DMS 273 treated with DMSO at 0.1 percent for 48 hours (cell line): ENCODE measurements at places on chromosomes 13 and 19.

GRCh38 chr13:87058786-87059329 lies 612.3 kb upstream of the SLITRK5 start:
- no peak for DNase-seq

DNA sequence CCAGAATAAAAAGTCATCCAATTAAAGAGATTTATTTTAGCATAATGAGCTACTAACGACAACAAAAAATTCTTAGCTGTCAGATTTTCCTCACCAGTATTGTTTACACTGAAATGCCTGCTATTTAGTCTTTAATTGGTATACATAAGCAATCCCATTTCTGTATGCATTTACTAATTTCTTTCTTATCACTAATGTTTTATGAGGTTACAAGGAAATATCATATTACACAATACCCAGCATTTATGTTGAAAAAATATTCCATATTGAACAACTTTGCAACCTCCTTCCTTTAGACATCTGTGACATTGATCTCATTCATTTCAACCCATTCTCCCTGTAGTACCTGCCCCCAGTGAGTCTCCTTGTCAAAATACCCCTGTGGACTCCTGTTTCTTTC lies 135.4 kb downstream of the SLITRK6 start:
- DNase-seq, result no peak

DNA sequence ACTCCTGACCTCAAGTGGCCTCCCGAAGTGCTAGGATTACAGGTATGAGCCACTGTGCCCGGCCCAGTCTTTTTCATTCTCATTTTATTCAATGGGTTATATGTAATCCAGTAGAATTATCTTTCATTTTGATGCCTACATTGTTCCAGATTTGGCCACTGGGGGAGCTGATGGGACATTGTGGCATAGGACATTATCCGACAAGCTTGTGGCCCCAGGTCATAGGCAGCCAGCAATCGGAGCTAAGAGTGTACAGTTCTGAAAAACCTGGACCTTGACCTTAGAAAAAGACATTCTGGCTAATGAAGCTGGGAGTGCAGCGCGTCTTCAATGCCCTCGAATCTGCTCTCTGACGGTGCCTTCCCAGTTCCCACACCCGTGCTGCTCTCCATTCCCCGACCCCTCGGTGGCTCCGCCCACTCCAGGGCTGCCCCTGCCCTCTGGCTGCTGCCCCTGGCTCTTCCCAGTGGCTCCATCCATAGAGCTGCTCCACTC lies 108.7 kb downstream of the TEX29 start:
- DNase-seq, result no peak

DNA sequence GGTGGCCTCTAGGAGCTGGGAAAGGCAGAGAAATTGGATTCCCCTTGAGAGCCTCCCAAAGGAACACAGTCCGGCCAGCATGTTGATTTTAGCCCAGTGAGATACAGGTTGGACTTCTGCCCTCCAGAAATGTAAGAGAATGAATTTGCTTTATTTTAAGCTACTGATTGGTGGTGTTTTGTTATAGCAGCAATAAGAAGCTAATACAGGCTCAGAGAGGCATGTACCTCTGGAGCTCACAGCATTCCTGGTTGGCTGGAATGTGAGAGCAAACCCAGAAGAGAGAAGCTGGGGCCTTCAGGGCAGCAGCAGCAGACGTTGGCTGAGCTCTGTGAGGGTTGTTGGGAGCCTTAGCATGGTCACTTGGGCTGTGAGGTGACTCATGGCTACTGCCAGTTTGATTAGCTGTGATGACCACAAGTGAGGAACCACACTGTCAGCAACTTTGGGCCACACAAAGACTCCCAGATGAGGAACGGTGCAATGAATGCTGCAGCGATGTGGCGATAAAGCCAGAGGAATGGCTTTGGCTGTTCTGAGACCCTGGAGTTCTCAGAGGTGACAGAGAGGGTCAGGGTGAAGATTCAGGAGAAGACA lies 80.1 kb downstream of the CYSLTR2 start:
- DNase-seq, result no peak

DNA sequence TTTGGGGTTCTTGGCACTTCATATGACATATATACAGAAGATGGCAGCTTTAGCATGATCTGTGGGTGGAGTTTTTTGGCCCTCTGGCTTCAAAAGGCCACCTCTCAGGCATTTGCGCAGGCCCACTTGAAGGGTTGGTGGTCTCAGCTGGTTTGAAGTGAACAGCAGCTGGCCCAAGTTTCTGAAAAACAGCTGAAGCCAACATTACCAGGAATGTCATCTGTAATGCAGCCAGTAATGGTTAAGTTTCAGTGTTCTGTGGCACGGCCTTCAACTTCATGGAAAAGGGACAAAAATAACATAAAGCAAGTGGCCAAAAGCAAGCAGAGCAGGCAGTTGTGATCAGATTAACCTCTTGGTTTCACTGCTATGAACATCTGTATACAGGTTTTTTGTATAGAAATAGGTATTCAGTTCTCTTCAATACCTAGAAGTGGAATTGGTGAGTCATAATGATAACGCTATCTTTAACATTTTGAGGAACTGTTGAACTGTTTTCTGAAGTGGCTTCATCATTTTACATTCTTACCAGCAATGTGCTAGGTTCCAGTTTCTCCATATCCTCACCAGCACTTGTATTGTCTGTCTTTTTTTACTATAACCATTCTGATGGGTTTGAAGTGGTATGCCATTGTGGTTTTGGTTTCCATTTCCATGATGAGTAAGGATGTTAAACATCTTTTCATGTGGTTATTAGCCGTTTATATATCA lies 245.4 kb downstream of the SHISA2 start:
- DNase-seq, result no peak

- peak; percentile 56 for DNase-seq
Observed at GRCh38 chr19:38658462-38659306, 11.2 kb downstream of the ACTN4 start.

DNA sequence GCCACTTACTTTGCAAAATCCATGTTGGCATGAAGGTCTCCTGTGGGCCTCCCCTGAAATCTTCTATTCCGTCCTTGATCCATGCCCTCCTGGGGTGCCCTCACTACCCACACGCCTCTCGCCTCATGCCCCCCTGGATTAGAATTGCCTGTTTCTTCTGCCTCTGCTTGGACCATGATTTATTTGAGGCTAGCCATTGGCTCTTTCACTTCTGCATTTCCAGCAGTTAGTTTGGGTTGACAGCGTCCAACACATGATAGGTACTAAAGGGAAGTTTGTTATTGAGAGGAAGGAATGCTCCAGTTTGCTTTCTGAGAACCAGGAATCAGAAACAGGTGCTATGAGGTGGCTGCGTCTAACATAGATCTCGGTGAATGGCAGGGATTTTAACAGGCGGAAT lies 30.5 kb upstream of the TPTE2 start:
- DNase-seq, result no peak

DNA sequence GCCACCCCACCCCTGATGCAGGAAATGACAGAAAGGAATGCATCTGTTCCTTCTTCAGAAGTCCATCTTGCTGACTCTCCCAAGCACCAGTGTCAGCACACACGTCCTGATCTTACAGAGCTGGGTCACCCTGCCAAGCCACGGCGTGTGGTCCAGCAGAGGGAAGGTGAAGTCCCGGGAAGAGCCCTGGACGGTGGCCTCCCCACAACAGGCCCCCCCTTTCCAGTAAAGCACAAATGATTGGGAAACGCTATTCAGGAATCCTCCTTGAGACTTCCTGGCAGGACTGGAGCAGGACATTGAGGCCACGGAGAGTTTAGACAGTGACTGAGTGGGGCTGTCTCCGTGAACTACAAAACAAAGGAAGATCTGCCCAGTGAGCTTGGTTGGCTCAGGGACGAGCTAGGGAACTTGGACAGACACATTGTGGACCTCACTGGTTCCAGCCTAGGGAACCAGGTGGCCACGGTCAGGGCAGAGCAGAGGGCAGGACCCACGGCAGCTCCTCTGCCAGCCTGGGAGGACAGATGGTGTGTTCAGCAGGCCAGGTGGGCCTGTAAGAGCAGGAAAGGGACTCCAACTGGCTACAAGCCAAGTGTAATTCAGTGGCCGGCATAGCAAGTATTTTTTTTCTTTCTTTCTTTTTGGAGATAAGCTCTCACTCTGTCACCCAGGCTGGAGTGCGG lies 41.7 kb downstream of the ELL start:
- peak; percentile 88 for DNase-seq

GRCh38 chr19:8111376-8111775 lies 38.0 kb downstream of the FBN3 start:
- DNase-seq, result no peak

DNA sequence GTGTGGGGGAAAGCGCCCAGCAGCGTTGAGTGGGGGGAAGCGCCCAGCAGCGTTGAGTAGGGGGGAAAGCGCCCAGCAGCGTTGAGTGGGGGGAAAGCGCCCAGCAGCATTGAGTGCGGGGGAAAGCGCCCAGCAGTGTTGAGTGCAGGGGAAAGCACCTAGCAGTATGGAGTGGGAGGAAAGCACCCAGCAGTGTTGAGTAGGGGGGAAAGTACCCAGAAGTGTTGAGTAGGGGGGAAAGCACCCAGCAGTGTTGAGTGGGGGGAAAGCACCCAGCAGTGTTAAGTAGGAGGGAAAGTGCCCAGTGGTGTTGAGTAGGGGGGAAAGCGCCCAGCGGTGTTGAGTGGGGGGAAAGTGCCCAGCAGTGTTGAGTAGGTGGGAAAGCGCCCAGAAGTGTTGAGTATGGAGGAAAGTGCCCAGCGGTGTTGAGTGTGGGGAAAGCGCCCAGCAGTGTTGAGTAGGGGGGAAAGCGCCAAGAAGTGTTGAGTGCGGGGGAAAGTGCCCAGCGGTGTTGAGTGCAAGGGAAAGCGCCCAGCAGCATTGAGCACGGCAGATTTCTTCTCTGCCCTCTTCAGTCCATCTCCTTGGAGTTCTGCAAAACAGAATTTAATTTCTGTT lies 138.4 kb downstream of the ATP11A start:
- DNase-seq, result no peak
